ENCODE measurements at places on chromosomes 6 and 20.

DNA sequence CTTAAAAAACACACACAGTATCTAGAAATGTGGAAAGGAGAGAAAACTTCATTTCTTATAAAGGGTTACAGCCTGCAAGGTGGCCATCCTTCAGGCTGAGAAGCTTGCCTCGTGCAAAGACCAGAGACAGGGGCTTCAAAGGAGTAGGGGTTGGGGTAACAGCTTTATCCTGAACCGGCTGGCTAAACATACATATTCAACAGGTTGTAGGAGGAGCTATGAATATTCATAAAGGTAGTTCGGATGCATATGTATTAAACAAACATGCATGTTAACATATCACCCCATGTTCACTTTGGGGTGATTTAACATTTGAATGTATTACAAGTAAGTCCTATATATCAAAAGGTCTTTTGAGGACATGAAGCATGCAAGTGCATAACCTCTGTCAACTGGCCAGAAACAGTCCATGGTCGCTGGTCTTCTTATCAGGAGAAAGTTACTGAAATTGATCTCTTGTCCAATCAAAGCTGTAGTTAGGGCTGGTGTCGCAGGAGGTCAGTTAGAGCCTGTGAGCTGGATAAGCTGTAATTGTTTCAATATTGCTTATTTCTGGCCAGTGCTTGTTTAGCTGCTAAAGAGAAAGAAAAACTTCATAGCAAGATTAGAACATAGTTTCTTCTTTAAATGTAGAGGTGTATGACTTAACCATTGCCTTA is 2.3 kb upstream of the STMND1 start:
- DNase-seq, result no peak

- no peak for DNase-seq
These were observed 748.7 kb downstream of the RFPL4B start for GRCh38 chr6:113095841-113096240.

DNA sequence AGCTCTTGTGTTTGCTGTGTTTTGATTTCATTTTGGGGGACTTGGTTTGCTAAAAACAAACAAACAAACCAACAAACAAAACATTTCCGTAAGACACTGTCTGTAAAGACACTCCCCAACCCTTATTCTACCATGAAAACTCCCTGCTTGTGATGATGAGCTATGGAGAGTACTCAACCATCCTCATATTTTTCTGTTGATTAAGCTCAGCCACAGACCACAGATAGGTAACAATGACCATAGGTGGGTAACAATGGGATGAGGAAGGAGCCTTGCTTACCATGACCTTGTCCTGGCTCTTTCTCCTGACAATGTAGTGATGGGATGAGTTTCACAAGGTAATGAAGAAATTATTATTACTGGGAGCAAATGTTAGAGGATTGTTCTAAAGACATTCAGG is 11.4 kb upstream of the FAM83B start:
- DNase-seq, result no peak

GRCh38 chr6:42450477-42451332 is 1.0 kb downstream of the TRERF1 start:
- no peak for DNase-seq

DNA sequence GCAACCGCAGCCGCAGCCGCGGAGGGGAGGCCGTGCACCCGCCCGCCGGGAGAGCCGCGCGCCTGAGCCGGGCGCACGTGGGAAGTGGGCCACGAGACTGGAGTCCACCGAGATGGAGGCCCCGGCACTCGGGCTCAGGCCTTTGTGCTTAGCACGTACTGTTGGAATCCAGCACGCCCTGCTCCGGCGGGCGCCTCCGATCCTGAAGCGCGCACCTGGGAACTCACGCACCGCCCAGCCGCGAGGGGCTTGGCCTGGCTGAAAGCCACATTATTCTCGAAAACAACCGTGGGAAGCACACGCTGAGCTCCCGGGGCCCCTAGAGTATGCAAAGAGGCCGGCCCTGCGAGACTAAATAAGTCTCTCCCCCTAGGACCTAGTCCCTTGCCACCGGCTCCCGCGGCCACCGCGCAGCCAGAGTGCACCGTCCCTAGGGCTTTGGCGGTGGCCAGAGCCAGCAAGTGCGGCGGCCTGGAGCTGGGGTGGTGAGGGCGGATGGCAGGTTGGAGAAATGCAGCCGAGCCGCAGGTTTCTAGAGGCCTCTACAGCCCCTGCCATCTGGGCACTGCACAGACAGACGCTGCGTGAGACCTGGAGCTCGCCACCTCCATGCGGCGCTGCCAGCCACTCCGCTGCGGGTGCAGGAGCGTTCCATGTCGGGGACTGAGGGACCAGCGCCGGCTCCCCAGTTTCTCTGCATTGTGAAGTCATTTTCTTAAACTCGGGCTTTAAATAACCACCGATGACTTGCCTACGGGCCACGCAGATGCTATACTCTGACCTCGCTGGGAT is 42.0 kb upstream of the LY86 start:
- peak; percentile 15 for DNase-seq

DNA sequence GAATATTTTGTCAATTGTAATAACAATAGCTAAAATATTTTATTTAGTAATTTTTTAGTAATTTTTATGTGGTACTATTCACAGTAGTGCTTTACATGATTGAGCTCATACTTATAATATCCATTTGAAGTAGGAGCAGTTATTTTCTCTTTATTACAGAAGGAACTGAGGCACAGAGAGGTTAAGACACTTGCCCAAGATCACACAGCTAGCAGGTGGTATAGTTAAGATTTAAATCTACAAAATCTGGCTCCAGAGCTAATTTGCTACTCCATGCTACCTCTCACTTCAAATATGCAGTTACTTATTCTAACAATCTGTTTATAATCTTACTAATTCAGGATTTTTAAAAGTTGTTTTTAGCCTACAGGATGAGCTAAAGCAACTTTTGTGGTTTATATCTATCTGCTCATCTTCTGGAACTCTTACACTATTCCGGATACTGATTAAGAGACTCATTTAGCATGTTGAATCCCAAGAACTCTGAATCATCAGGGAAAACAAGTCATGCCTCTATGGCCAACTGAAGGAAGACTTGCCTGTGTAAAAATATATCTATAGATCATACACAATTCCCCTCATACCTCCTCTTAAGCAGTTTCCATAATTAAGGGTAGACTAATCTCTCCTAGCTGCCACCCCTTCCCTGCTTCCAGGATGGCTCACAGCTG is 324.2 kb downstream of the UBE3D start:
- DNase-seq, result no peak

GRCh38 chr6:435441-436307 is 44.1 kb downstream of the IRF4 start:
- DNase-seq, result no peak

- no peak for DNase-seq
These were observed 618.9 kb upstream of the GJE1 start for GRCh38 chr6:141513830-141514229.

- no peak for DNase-seq
These were observed 44.7 kb upstream of the DEK start for GRCh38 chr6:18309046-18309445.

GRCh38 chr6:11250108-11250507 is 17.6 kb upstream of the NEDD9 start:
- no peak for DNase-seq

GRCh38 chr6:63997734-63998133 is 362.1 kb downstream of the PHF3 start:
- no peak for DNase-seq

- DNase-seq, result peak; percentile 93
These were observed 27.9 kb upstream of the ABT1 start for GRCh38 chr6:26568601-26569432.

Data from stimulated activated CD4-positive, alpha-beta T cell treated with anti-CD3 and anti-CD28 coated beads, Interleukin-2, amount 100 ng/mL, for 4 hours (primary cell).